Activated T-helper 2 cell treated with anti-CD3 and anti-CD28 coated beads, Interferon-gamma antibody, Interleukin-2, Interleukin-4, amounts not matched to agents 10 μg/mL and 5 μg/mL and 100 μg/mL, durations not matched to agents 14 hours and 24 hours and 36 hours (primary cell): ENCODE measurements at places on chromosomes 4 and X. TPM values are rescaled to one million over a fixed set of nuclear protein-coding genes. Genes with fewer than 3 reads are reported as not detected.

- no peaks in the 10 kb centered on the region for H3K27me3 ChIP-seq
- peaks cover 38% of the 10 kb centered on the region for H3K4me1 ChIP-seq
- no peak overlapping the region for H3K4me3 ChIP-seq
Observed at GRCh38 chrX:13103914-13104274, 59.5 kb upstream of the FAM9C start.

- H3K27me3 ChIP-seq: no peaks in the 10 kb centered on the region
- no peak overlapping the region for H3K4me3 ChIP-seq
- H3K27ac ChIP-seq: no peak overlapping the region
- H3K4me1 ChIP-seq: no peaks in the 10 kb centered on the region
Observed at GRCh38 chrX:7987160-7988012, 60.2 kb upstream of the PNPLA4 start.

GRCh38 chrX:24024819-24025740 is 1.9 kb downstream of the KLHL15 start:
- H3K4me3 ChIP-seq: peak overlapping the region; percentile 91
- peak; percentile 76 for DNase-seq
- peaks cover 22% of the 10 kb centered on the region for H3K4me1 ChIP-seq

Gene IL3RA
- 6.8 and 7.4 TPM in 2 replicates for total RNA-seq

Gene GPR34
- not detected in 2 replicates for total RNA-seq
